ENCODE measurements at places on chromosomes 13 and 19.

- no peak for DNase-seq
Observed at GRCh38 chr13:108957369-108958012, 328.1 kb downstream of the MYO16 start.

DNA sequence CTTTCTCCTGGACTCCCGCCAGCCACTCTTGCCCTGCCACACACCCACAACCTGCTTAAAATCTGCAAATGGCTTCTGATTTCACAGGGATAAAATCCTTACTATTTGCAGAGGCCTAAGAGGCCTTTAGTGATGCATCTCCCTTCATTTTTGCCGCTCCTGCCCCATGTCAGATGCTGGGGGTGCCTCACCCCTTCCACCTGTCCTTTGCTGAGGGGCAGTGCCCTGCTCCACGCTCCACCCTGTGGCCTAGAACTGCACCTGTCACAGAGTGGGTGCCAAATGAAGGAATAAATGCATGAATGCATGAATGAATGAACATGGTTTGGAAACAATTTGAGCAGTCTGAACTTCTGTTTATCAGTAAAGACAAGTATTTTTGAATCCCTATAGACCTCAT is 34.1 kb upstream of the UQCRFS1 start:
- no peak for DNase-seq

DNA sequence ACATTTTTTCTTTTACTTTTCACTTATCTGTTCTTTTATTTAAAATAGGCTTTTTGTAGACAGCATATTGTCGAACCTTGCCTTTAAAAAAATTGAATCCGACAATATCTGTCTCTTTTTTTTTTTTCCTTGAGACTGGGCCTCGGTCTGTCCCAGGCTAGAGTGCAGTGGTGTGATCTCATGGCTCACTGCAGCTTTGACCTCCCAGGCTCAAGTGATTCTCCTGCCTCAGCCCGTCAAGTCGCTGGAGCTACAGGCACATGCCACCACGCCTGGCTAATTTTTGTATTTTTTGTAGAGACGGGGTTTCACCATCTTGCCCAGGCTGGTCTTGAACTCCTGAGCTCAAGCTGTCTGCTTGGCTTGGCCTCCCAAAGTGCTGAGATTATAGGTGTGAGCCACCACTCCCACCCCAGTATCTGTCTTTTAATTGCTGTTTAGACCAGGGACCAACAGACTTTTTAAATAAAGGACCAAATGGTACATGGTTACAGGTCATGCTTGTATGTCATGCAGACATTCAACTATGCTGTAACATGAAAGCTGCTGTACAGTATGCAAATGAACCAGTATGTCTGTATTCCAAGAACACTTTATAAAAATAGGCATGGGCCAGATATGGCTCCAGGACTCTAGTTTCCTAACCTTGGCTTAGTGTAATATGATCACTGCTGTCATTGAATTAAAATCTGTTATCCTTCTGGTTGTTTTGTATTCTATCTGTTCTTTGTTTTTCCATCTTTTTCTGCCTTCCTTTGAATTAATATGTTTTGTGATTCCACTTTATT is 80.3 kb downstream of the GJA3 start:
- no peak for DNase-seq

DNA sequence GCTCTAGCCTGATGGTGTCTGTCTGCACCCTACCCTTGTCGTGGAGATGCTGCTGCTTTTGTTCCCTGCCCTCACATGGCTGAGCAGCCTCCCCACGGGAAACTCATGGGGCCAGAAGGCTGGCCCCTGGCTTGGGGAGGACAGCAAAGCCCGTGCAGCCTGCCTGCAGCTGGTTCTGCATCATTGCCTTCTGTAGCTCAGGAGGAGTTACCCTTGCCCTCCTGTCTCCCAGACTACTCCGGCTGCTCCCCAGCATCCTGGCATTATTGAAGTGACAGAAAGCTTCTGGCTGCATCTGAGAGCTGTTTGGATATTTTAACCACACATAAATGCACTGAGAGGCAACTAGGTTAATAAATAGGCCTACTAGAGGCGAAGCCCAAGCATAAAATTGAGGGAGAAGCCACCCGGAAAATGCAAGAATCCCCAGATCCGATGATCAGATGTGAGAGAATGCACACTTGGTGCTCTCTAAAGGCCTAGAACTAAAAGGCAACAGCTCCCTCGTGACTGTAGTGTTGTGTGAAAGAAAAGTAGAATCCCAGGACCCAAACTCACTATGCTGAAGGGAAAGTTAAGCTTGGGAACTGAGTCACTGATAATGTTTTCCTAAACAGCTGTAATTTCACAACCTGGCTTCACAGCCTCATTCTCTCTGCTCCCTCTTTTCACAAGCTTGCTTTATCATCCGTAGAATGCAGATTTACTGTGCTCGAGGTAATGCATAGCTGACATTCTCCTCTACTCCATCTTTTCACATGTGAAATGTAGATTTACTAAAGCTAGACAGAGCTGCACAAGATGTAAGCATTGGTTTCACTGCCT is 110.8 kb downstream of the TNFRSF19 start:
- DNase-seq, result no peak

DNA sequence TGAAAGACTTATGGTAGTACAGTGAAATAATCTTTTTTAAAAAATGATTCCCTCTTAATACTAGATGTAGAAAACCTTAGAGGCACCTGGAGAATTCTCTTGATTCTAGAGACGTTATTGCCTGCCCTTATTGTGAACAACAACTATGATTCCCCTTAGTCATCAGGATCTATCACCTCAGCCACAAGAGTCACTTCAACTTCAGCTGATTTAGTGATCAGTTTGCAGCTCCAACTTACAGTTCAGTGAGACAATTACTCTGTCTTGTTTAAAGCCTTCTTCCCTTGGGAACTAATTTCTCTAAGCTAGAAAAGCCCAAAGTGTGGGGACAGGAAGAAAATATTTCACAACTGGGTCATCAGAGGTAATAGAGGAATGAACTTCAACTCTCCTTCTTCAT is 254.3 kb upstream of the SLITRK1 start:
- DNase-seq, result no peak

GRCh38 chr13:39313721-39314120 is 275.5 kb downstream of the NHLRC3 start:
- DNase-seq, result no peak

DNA sequence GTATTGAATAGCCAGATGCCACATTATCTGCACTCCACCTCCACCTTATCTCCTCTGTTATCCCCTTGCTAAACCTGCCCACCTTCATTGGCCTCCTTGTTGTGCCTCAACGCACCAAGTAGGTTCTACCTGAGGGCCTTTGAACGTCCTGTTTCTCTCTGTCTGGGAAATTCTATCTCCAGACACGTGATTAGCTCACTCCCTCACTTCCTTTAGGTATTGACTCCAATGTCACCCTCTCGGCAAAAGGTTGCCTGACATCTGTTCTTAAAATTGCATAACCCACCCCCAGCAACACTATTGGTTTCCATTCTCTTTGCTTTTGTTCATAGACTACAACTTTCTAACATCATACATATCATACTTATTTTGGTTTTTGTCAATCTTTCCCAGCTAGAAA is 56.5 kb upstream of the MEDAG start:
- no peak for DNase-seq

- no peak for DNase-seq
Observed at GRCh38 chr13:113649212-113649611, 8.8 kb downstream of the ATP4B start.

DNA sequence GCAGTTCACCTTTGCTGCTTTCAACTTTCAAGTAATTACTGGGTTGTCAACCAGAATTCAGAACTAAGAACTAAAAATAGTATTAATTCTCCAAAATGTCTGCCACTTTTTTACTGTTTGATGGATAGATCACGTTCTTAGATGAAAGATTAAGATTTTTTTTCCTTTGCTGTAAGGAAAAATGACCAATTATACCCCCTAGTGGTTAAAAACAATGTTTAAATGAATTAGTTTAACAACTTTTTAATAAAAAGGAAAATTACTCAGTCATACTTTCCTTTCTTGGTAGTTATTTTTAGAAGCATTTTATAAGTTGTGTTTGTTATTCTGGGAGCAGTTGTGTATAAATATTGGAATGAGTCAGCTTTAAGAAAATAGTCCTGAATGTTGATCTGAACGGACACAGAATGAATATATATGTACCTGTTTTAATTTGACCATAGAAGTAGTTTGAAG is 4.6 kb downstream of the TM9SF2 start:
- no peak for DNase-seq

DNA sequence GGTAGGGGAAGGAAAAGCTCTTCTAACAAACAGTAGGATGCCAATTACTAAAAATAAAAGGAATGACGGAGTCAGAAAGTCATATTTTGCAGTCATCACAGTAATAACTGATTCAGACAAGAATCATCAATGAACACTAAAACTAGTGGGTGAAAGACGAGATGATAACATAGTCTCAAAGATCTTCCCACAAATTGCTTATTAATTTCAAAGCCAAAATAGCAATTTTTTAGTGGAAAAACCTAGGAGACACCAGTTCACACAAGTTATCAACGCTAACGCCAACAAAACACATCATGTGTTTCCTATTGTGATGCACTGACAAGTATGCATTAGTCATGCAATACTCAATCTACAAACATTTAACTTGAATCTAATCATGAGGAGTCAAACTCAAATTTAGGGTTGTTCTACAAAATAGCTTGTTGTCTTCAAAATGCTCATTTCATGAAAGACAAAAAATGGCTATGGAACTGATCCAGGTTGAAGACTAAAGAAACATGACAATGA is 18.6 kb downstream of the ZNF233 start:
- DNase-seq, result no peak

GRCh38 chr13:74250738-74251190 is 116.6 kb upstream of the KLF12 start:
- no peak for DNase-seq

DNA sequence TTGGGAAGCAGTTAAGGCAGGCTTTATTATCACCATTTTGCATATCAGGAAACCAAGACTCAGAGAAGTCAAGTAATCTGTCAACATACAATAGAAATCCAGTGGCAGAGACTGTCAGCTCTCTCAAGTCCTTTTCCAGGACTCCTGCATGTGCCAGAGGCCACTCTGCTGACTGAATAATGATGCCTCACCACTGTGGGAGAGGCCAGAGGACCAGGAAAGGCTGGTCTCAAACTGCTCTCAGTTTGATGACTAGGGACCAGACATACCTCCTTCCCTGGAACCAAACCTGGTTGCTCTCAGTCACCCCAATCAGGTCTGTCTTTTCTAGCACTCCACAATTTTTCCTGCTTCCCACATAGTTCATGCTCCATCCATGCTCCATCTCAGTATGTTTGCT is 8.0 kb downstream of the RNASEH2B start:
- DNase-seq, result no peak

GRCh38 chr19:56966225-56966696 is 125.7 kb upstream of the PEG3 start:
- DNase-seq, result no peak

GRCh38 chr19:325173-325936 is 19.2 kb downstream of the MIER2 start:
- no peak for DNase-seq

DNA sequence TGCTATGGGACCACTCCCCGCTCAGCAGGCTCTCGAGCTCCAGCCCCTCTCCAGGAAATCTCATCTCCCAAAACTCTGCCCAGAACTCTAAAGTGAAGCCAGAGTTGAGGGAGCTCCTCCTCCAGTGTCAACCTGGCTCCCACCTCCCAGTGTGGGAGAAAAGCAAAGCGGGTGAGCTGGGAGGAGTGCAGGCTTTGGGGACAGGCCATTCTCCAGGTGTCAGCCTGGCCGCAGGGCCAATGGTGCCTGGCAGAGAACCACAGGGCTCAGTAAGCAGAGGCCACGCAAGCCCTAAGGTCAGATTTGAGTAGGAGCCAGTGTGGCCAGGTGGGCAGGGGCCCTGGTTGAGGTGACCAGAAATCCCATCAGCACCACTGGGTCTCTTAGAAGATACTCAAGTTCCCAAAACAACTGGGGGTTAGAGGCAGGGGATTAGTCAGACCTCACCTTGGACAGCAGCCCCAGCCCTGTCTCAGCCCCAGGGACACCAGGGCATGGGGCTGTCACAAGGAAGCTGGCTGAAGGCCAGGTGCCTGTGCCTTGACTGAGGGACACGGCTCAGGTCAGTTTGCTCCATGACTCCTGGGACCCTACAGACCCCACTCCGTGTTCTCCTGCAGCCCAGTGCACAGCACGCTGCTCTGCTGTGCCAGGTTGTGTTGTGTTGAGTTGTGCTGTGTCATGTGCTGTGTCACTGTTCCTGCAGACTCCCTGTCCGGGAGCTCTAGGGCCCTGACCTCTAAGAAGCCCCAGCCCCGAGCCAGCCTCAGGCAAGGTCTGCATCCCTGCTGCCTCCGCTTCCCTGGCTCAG is 2.8 kb upstream of the ZNF181 start:
- no peak for DNase-seq

Measured in nucleus accumbens (tissue), 56 donors.